ENCODE measurements at places on chromosomes 5 and 9.

DNA sequence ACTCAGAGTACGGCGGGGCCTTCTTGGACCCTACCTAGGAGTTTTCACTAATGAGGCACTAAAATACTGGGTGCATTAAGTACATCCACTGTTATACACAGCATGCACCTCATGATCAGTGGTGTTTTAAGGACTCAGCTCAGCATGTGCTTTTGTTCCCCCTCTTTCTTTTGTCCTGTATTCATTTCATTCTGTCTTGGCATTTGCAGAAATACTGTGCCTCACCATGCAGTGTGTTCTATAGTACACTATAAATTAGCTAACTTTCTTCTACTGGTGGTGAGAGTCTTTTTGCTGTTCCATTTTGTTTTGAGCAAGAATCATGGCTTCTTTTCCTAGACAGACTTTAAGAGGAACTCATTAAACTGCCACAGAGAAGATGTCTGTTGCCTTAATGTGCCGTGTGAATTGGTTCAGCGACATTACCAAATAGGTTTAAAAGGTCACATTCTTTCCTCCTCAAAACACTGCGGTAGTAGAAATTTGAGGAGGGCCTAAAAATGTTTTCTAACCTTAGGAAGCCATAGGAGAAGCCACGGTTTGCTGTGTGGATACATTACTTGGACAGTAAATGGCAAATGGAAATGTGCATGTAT lies 276.6 kb downstream of the MAST4 start:
- peak; percentile 20 for DNase-seq

- peak; percentile 81 for DNase-seq
These were observed 534 bp downstream of the ERP44 start for GRCh38 chr9:100098046-100098886.

DNA sequence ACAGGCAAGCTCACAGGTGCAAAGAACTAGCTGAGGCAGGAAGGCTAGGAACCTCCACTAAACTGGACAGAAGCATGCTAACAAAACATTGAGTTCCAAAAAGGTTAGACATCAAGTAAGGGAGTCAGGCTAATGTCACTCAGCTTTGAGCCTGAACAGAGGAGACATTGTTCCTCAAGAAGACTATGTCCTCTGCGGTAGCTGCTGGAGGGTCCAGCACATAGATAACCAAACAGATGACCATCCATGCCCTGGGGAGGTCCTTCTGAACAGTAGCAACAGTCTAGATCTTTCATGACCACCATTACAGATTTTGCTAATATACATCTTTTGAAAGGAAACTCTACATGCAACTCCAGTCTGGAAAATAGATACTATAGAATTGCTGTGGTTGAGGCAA lies 57.7 kb downstream of the CYSTM1 start:
- DNase-seq = no peak

DNA sequence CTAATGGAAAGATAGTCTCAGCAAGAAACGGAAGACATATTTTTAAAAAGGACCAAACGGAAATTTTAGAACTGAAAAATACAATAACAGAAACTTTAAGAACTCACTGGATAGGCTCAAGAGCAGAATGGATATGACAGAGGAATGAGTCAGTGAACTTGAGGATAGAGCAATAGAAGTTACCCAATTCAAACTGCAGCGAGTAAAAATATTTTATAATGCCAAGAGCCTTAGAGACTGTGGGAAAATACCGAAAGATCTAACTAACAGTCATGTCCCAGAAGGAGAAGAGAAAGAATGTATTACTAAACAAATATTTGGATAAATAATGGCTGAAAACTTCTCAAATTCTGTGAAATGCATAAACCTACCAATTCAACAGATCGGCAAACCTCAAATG lies 40.8 kb downstream of the ADAMTS2 start:
- no peak for DNase-seq

DNA sequence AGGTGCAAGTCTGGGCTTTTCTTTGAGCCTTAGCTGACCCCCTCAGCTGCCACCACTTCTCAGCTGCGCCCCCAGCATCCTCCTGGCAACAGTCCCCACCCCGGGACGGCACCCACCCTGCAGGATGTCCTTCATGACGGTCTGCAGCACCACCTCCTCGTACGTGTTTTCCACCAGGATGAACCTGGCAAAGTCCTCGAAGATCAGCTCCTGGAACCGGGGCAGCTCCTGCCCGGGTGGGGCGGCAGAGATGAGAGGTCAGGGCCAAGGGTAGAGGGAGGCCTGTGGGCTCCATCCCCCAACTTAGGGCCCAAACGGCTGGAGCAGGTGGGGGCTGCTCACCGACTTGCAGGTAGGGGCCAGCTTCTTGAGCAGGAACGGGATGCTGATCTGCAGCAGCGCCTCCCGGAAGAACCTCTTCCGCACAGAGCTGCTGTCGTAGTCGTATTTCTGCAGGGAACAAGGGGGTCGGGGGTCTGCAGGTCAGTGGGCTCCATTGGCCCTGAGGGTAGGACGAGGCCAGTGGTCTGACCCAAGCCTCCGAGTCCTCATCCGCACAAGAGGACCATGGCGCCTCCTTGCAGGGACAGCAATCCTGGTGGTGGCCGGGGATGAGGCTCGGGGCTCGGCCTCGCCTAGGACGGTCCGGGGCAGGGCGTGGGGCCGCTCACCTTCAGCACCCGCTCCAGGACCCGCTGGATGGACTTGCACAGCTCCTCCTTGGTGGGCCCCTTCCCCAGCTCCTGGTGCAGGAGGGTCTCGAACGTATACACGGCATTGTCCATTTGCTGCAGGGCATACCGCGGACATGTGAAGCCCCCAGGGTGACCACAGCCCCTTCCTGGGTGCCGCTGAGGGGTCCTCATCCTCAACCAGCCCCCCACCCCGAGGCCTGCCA lies 56.7 kb downstream of the LRSAM1 start:
- DNase-seq = no peak

GRCh38 chr5:93022796-93023447 lies 558.1 kb downstream of the NR2F1-AS1 start:
- DNase-seq = no peak

DNA sequence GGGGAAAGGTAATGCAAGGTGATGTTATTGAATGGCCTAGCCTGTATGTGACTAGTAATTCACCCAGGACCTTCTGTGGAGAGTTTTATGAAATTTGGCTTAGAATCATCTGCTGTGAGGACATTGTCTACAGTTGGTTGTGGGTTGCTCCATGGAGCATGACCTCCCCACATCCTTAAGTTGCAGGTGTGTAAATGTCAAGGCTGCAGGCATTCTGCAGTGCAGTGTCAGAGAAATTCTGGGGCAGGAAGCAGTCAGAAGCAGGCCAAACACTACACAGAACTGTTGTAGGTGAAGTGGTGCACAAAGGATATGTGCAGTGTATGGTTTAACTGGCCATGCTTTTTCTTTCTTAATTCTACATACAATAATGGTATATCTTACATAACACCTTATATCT lies 588.3 kb downstream of the EBF1 start:
- no peak for DNase-seq

DNA sequence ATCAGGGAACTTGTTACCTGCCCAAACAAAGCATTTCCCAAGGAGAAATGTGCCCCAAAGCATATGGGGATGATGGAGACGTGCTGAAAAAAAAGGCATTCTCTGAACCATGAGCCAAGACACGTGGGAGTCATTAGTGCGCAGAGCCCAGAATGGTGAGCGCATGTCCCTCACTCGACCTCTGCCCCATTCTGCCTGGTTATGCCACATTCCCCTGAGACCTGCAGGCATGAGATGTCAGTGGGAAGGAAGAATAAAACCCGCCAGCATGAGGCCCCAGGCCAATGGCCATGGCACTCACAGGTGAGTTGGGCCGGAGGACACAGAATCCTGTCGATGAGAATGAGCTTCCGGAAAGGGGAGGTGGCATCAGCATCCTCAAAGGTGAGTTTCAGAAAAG lies 228.9 kb downstream of the CDK5RAP2 start:
- no peak for DNase-seq

- no peak for DNase-seq
These were observed 19.8 kb downstream of the TDRD7 start for GRCh38 chr9:97431549-97432143.

DNA sequence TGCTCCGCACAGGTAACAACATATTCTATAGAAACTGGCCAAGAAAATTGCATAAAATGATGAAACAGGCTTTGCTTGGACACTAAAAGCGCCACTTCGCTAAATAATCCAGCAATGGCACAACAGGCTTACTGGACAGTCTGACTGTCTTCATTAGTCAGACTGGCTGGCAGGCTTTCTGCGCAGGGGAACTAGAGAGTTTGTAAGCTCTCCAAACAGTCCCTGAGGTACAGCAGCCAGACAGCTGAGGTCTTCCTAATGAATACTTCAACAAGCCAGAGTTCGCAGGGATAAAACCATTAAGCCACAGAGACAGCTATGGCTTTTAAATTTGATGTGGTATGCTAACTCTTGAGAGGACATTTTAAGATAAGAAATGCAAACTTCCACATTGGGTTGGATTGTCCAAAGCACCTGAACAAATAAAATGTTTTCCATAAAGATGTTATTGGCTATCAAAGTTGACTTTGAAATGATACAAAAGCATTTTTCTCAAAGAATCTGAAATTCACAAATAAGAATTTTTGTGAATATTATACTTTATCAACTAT lies 20.7 kb downstream of the PLK2 start:
- DNase-seq = no peak

- peak; percentile 65 for DNase-seq
These were observed 21.0 kb downstream of the CDKL3 start for GRCh38 chr5:134345996-134346395.

DNA sequence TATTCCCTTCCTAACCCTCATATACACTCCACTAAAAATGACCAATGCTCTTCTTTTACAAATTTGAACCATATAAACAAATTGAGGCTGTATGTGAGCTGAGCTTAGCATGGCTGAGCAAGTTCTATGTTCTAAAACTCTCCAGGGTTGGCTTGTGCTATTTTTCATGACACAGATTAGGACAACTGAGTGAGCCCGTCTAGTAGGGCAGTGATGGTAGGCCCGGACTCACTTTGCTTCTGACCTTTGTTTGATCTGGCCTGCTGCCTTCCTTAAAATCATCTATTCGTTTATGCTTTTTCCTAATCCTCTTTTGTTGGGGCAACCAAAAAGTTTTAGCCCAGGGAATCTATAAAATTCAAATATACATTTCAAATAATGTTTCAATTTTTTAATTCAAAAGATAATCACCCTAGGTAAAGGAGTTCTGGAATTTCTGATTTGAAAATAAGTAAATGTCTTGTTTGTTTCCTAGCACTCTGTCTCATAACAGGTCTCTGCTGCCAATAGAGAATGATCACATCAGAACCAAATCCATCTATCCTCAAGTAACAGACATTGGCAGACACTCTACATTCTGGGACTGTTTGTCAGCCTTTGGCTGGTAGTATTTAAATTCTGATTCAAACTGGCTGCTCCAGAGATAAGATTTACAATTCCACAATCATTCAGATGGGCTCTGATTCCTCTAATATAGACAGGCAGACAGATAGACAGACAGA lies 217.0 kb upstream of the TARS1 start:
- DNase-seq = no peak

DNA sequence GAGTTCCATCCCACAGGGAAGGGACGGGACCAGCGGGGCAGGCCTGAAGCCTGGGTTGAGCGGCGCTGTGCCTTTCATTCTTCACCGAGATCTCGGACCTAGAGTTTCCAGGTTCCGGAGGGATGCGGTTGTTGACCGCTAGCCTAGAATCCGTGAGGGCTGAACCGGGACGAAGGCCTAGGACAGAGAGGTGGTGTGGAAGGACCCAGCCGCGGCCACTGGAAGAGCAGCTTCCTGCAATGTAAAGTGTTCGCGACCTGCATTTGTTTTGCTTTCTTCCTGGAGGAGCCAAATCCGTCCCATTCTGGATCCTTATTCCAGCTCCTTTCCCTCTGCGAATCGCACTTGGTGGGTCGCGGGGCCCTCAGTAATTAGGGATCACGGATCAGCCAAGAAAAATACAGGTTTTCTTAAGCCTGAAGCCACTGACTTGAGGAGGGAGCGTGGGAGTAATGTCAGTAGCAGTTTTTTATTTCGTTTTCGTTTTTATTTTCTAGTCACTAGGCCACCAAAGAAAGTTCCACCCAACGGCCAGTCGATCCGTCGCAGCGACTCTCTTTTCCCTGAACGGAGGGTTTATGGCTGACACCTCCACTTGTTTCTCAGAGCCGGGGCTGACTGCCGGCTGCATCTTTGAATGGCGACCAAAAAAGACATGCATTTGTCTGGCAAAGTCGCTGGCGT lies 48.6 kb downstream of the ANXA2R start:
- no peak for DNase-seq

GRCh38 chr9:38423973-38424843 lies at the start of gene IGFBPL1:
Gene IGFBPL1 (minus strand): TSS chr9:38424454. CDS start chr9:38424424, 30 bp downstream.
- no peak for DNase-seq

- DNase-seq = peak; percentile 69
These were observed 51.1 kb downstream of the C9orf152 start for GRCh38 chr9:110156902-110157301.

DNA sequence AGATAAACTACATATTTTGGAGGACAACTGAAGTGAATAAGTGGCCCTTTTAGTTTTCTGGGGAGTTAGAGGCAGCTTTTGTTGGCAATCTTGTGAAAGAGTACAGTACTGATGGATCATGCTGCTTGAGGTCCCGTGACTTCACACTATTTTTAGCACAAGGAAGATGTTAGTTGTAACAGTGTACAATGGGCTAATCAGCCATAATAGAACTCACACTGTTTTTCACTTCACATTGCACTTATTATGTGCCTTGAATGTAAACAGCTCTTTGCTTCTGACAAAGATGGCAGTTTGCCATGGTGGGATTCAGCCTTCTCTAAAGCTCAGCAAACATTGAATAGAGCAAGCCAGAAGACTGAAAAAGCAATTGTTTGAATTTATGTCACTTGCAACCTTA lies 176.7 kb upstream of the ZNF608 start:
- DNase-seq = peak; percentile 23

GRCh38 chr5:61675015-61675692 lies 343.1 kb downstream of the ZSWIM6 start:
- DNase-seq = no peak

GRCh38 chr9:136511670-136512592 lies 29.1 kb upstream of the SEC16A start:
- DNase-seq = no peak

DNA sequence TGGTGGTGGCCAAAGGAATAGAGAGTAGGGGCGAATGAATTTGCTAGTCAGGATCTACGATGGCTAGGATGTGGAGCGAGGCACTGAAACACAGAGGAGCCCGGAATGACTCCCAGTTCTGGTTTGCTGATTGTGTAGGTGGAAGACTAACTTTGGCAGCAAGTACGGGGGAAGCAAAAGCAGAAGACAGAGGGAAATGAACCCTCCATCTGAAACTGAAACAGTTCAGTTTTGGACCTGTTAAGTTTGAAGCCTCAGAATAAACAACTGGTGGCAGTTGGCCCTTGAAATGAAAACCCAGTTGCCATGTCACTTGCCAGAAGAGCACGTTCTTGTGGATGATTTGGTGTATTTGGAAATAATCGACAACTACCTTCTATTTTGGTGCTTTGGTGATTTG lies 15.4 kb upstream of the SMIM15 start:
- no peak for DNase-seq

GRCh38 chr5:170067574-170068170 lies 38.0 kb upstream of the FOXI1 start:
- no peak for DNase-seq

- no peak for DNase-seq
These were observed 474.2 kb downstream of the GADD45G start for GRCh38 chr9:90078988-90079421.

GRCh38 chr5:15993334-15993733 lies 186.3 kb downstream of the MARCHF11 start:
- DNase-seq = peak; percentile 53

Measured in renal cortical epithelial cell (primary cell).